Effector memory CD8-positive, alpha-beta T cell (primary cell): ENCODE measurements at places on chromosomes 2 and 18.
A peak's percentile ranks its signal among the peaks of the same experiment; 100 is the strongest.

GRCh38 chr2:85826990-85827878 lies 61.6 kb downstream of the ST3GAL5 start:
- DNase-seq, result peak; percentile 84

DNA sequence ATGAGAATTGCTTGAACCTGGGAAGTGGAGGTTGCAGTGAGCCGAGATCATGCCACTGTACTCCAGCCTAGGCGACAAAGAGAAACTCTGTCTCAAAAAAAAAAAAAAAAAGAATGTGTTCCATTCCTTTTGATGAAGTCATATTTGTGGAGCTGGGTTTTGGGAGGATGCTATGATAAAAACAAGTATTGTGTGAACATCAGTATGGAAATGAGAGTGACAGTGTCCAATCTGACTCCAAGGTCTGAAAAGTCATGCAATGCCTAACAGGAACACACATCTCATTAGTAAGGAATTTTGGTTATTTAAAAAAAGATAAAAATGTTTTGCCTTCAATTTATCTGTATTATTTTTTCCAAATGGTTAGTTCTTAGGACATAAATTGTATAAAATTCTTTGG lies 11.8 kb downstream of the GCFC2 start:
- no peak for DNase-seq

- no peak for DNase-seq
Observed at GRCh38 chr2:61109291-61109690, 43.6 kb downstream of the SANBR start.

DNA sequence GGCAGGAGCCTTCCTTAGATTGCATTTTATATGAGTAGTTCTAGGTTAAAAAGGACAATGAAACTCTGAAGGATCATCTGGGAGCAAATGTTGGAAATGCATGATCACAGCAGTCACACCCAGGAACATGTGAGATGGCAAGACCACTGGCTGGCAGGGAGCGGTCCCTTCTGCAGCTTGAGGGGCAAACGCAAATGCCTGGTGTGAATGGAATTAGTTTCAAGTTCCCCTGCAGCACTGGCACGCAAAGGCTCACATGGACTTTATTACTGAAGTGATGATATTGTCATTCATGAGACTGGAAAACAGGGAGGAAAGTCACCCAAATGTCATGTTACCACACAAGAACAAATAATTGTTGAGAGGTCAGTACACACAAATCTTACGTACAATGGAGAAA lies 223.3 kb downstream of the FBXO15 start:
- no peak for DNase-seq

- no peak for DNase-seq
Observed at GRCh38 chr2:57965961-57966360, 80.6 kb upstream of the VRK2 start.

GRCh38 chr2:147543056-147543455 lies 301.8 kb upstream of the ACVR2A start:
- DNase-seq, result no peak

DNA sequence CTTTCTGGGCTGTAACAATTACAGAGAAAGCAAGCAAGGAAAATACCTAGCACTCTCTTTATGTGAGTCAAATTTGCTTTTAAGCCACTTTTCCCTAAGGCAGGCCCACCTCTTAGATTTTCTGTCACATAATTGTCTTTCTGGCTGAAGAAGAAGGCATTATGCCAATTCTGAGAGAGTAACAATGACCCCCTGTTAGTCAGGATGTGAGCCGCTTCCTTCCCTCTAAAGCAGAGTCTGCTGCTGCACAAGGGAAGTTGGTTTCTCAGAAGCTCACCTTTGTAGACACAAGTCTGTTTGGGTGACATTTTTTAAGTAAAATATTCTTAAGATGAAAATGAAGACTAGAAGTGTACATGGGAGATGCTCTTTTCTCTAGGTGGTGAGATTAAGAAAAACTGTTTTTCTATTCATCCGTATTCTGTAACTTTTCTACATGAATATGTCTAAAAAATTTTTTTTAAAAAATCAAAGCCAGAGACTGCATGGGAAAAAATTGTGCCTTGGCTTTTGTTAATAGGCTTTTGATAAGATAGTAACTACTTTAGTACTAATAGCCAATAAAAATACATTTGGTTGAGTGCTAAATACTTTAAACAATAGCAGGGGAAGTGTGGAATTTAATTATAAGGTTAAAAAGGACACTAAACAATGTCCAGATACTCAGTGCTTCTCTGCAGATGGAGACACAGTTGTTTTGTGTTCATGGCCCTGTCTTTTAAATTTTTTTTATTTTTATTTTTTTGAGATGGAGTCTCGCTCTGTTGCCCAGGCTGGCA lies 33.4 kb upstream of the VPS54 start:
- DNase-seq, result no peak

- DNase-seq, result no peak
Observed at GRCh38 chr2:40113272-40113968, 334.4 kb upstream of the THUMPD2 start.

DNA sequence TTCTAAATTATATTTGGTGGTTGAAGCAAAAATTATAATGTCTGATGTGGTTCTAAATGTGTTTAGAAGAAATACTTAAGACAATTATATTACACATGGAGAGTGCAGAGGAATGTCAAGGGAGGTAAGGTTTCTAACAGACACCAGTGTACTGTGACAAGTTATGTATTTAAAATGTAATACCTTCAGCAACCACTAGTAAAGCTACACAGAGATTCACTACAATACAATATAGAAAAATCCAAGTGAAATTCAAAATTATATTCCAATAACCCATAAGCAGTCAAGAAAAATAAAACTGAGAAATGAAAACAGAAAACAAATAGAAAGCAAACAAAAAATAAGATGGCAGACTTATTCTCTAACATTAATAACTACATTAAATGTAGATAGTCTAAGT lies 249.5 kb upstream of the KLHL14 start:
- DNase-seq, result no peak

GRCh38 chr2:170224692-170225294 lies 46.8 kb downstream of the MYO3B start:
- DNase-seq, result no peak

GRCh38 chr2:62185475-62186155 lies 10.3 kb upstream of the B3GNT2 start:
- DNase-seq, result no peak

DNA sequence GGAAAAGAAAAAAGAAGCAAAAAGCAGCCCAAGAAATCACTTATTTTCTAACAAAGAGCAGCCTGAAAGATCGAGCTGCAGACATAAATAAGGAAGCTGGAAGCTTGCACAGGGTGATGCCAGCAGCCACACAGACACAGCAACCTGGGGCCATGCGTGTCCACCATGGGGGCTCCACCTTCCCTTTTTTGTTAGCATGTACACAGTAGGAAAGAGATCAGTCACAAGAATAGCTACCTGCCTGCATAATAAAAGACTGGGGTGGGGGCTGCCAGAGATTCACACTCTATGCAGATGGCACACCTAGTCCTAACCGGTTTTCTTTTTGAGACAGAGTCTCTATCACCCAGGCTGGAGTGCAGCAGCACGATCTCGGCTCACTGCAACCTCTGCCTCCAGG lies 2.9 kb upstream of the CNOT11 start:
- DNase-seq, result no peak

DNA sequence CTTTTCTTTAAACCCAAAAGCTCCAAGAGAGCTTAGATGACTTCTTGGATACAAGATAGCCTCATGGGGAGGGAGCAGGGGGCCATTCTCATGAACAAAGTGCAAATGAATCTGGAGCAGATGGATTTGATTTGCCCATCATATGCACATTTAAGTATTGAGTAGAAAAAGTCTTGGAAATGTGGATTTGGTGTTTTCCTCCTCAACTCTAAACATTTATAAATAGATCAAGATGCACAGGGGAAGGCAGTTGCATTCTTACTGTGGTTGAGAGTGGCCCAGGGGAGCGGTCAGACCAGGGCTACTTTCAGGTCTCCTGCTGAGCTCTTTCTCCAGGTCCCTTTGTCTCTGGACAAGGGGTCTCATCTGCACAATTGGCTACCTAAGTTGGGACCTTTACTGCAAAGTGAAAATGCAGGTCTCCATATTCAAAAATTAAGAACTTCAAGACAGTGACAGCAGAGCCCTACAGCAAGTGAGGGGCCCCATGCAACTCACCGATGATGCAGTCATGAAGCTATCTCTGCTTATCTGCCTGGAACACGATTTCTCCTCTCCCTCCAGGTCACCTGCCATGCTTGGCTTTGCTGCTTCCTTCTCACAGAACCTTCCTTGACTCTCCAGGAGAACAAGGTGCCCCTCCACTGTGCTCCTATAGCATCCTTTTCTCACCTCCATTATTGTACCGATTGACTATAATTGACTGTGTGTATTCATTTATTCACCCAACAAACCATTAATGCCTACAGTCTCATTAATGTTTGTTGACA lies 145.4 kb downstream of the LPIN1 start:
- DNase-seq, result no peak

DNA sequence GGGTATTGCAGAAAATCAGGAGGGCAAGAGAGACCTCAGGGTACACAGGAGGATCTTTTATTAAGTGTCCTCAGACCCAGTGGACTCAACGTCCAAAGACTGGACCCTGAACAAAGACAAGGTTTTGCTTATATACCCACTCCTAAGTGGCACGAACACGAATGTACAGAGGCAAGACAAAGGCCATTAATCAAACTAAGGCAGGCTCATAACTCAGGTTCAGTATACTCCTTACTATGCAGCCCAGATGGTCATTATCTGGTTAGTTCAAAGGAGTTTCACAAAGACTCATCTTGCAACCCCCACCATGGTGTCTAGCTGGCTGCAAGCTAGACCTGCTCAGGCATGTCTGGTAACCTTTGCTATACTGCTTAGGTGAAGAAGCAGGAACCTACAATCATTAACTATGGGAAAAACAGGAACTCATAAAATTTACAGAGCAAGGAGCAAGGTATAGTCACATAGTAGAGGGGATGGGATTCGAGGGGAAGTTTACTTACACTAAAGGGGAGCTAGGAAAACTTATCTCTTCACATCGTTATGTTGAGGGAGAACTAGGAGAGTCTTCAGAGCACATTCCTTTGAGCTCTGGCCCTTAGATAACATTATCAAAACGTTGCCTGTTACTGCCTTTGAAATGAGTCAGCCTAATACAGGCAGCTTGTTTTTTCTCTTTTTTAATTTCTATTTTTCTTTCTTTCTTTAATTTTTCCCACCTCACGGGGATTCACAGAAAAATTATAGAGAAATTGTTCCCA lies 33.9 kb downstream of the SLC4A3 start:
- no peak for DNase-seq

DNA sequence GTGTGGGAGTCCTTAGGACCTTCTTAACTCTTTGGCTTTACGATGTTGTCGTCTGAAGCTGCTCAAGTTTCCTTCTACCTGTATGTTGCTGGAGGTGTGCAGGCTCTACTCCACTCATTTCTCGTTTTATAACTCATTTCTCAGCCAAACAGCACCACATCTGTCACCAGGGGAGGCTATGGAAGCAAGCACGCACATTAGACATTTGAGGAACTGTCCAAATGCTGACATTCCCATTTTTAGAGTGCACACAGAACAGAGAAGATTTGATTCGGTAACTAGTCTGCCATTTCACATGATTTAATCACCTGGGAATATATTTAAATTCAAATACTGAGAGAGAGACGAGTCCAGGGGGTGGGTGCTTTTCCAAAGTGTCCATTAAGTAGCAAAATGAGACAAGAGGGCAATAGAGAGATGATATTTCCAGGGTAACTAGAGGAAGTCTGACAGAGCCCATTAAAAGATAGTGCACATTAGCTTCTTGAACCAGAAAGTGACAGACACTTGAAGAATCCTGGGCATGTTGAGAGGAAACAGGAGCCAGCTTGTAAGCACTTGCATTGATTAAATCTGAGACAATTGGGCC lies 793.3 kb downstream of the TDRD15 start:
- no peak for DNase-seq
